ENCODE measurements at places on chromosomes 7 and 10.

GRCh38 chr7:30618961-30619360 lies 24.3 kb downstream of the GARS1 start:
- DNase-seq = no peak

- no peak for DNase-seq
These were observed 842 bp upstream of the JAKMIP3 start for GRCh38 chr10:132064771-132065437.

DNA sequence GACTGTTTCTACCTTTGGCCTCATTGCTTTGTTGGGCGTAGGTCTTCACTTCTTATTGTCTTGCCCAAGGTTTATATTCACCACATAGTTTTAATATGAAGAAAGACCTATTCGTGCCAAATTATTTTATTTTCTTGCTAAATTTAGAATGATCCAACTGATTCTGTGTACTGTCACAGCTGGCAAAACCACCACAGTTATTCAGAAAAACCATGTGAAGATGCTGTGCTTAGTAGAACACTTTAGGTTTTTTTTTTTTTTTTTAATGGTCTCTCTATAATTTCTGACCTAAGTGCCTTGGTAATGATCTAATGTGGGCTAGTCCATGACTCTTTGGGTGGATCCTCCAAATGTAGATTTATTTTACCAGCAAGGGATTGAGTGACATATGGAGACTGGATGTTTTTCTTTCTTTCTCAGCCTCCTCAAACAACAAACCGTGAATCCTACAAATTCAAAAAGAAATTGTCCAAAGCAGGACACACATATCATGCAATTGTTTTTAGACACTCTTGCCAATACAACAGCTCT lies 243.8 kb downstream of the DYNC1I1 start:
- no peak for DNase-seq

DNA sequence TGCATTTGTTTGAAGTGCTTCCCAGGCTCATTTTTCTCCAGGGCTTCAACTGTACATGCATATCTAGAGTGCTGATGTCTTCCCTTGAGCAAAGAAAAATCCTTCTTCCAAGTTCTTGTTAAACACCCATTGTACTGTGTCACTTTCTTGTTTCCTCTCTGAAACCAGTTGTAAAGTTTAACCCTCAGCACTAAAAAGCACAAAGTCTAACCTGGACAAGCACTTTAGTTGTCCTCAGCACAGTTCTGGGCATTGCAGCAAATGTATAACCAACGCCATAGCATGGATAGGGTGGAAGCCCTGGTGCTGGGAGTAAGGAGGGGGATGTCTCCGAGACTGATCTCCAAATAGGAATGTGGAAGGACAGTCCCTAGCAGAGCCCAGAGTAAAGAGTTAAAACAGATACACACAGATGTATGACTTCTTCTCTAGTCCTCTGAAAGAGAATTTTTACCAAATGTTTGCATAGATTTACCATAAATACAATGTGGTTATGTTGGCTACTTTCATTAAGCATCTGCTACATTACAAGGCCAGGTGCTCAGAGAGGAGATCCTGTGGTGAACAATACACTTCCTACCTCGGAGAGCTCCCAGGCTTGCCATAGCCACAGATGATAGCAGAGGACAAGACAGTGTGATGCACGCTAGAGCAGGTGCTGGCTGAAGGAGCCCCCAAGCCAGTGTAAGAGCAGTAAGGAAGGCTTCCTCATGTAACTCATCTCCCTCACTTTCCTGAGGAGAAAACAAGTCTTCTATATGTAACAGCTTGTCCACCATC lies 57.0 kb downstream of the DNAJC12 start:
- no peak for DNase-seq

GRCh38 chr7:110775046-110775445 lies 315.9 kb upstream of the LRRN3 start:
- DNase-seq = no peak
